ENCODE measurements at places on chromosomes 11 and 22.

DNA sequence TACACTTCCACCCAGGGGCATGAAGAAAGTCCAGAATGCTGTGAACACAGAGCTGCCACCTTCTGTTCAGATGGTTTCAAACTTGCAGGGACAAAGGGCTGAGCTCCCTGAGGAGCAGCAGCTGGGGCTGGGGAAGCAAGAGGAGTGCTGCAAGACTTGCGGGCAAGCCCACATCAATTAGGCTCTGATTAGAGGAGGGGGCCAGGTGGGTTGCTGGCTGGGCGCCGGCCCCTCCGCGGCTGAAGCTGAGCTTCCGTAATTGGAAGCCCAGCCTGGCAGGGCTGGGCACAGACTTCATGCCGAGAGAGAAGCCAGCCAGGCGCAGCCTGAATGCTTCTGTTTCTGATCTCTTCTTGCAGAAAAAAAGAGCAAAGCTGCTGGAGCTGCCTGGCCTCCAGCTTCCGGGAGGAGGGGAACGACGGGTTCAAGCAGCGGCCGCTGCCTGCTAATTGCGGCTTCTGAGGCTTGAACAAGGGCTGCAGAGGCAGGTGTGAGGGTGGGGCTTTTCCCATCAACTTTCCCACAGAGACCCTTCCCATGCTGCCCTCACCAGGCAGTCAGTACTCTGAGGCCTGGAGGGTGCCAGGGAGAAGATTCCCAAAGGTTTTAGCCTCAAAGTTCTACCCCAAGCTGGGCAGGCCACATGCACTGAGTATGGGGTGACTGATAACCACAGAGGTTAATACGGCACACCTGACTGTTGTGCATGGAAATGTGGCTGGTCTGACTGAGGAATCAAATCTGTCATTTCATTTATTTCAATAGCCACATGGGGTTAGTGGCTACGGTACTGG lies 91.1 kb upstream of the LMO1 start:
- no peak for DNase-seq

GRCh38 chr22:18022876-18023275 lies 1.5 kb downstream of the MICAL3 start:
- DNase-seq = no peak

GRCh38 chr11:43921561-43922294 lies 20.7 kb upstream of the C11orf96 start:
- no peak for DNase-seq

- no peak for DNase-seq
Observed at GRCh38 chr11:13220148-13220547, 57.4 kb upstream of the BMAL1 start.

- no peak for DNase-seq
Observed at GRCh38 chr11:14577835-14578529, 57.8 kb upstream of the PSMA1 start.

GRCh38 chr11:86954269-86955110 lies 705 bp downstream of the FZD4 start:
- DNase-seq = no peak

- no peak for DNase-seq
Observed at GRCh38 chr11:72045849-72046248, 34.5 kb downstream of the NUMA1 start.

DNA sequence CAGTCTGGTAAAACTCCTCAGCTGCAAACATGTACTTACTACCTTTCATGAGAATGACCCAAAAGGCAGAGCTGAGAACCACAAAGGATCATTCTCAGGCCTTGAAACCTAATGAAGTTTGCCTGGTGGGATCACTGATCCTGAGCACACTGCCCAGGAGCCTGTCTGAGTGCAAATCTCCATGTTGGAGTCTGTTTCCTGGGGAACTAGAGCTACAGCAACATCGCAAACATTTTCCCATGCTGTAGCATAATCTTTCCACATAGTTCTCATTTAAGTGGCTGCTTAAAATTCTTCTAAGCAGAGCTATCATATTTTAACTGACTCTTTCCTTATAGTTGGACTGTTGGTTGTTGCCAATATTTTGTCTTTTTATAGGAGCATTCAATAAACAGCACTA lies 58.5 kb downstream of the GUCY1A2 start:
- no peak for DNase-seq

GRCh38 chr22:37105154-37105553 lies 4.4 kb downstream of the TMPRSS6 start:
- DNase-seq = no peak

DNA sequence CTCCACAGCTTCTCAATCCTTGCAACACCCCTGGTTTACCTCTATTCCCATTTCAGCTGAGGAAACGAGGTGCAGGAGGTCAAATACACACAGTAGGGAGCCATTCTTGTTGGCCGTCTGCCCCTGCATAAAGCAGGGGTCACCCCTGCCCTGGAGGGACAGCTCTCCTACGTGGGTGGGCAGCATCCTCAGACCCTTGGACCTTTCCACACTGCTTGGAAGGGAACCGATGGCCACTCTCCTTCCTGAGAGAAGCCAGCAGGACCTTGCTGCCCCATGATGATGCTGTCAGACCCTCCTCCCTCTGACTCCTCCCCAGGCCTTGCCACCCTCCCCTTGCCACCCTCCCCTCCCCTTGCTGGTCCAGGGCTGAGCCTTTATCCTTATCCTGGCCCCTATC lies 121.1 kb upstream of the SYT13 start:
- no peak for DNase-seq

DNA sequence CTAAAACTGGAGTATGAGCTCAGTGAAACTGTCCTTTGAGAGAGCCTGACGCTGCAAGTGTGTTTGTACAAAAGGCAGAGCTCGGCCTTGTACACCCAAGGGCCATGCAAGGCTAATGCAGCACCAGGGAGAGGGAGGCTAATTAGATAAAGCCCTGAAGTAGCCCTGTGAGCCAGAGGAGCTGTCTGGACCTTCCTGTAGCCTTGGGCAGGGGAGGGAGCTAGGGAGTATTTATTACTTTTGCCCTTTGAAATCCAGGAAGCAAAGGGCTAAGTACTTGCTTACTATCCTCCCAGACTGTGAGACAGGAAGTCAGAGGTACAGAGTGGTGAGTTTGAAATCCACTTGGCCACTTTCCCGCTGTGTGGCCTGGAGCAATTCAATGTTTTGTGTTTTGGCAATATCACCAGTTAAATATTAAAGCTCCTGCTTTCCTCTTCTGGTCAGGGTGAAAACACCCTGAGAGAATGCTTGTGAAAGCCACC lies 10.2 kb upstream of the LDHA start:
- DNase-seq = no peak

DNA sequence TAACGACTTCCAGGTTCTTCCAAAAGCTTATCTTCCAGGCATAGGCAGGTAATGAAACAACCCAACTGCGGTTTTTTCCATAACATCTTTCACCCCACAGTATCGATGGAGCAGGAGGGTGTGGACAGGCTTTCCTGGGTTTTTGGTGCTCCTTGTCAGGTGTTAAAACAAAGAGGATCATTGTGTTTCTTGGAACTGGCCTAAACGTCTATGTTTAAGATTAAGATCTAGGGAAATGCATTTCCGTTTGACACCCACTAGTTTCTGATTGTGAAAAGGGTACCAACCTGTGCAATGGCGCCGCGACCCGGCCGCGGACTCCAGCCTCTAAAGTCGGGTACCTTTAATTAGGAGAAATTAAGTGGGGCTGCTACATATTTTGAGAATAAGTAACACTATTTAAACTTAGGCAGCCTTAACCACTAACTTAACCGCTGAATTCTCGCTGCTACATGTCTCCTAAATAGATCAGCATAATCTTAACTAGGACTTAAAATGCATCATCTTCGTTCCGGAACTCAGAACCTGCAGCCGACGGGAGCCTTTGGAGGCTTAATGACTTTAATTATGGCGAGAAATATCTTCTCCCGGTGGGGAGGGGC lies 31.5 kb downstream of the C22orf31 start:
- no peak for DNase-seq

DNA sequence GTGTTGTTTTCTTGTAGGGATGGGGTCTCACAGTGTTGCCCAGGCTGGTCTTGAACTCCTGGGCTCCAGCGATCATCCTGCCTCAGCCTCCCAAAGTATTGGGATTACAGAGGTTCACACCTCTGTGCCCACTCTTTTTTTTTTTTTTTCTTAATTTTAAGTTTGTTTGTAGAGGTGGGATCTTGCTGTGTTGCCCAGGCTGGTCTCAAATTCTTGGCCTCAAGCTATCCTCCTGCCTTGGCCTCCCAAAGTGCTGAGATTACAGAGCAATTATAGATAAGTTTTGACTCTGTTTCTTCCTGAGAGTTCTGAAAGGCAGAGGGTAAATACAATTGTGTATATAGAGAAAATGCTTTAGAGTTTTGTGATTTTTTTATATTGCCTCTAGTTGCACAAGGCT lies 160.4 kb downstream of the TEAD1 start:
- no peak for DNase-seq

DNA sequence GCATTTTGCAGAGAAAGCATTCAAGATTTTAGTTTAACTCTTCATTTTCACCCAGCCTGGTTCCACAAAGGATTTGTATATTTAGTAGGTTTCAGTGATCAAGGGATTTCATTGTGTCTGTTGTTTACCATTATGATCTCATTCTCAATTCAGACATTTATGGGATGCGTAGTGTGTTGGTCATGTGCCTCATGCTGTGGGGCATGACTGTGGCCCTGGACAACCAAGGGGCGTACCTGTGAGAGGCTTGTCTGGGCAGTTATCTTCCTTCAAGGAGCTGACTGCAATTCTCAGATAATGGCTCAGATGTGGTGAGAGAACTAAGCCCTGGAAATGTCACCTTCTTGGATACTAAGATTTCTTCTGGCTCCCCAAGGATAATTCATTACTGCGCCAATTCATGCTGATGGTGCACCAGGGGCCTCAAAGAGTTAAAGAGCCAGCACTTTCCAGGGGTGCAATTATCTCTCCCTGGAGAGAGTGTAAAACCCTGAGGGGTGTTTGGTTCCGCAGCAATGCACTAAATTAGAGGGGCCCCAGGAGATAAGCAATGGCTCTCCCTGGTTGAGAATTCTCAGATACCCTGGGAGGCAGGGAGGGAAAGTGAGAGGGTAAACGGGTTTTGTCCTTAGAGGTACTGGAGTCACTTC lies 32.2 kb downstream of the SLC6A5 start:
- no peak for DNase-seq

DNA sequence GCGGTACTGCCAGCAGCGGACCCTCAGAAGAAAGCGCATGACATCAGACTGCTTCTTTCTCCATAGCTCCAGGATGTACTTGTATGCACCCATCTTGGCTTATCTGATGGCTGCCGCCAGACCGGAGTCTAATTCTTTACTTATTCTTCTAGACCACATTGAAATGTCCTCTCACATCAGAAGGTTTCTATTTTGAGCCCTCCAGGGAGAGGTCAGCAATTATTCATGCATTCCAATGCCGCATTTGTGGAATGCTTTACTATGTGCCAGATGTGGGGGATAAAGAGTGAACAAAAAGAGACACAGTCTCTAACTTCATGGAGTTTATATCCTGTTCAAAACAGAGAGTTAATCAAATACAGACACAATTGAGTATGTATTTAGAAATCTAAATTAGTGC lies 230.1 kb downstream of the MIAT start:
- DNase-seq = no peak

GRCh38 chr11:77106321-77106720 lies 3.7 kb downstream of the OMP start:
- no peak for DNase-seq

GRCh38 chr22:24357547-24357946 lies 69.9 kb upstream of the ADORA2A start:
- no peak for DNase-seq

- DNase-seq = no peak
Observed at GRCh38 chr11:47460571-47461235, 11.8 kb upstream of the RAPSN start.

- DNase-seq = no peak
Observed at GRCh38 chr22:38481162-38481870, 13.4 kb downstream of the KDELR3 start.

DNA sequence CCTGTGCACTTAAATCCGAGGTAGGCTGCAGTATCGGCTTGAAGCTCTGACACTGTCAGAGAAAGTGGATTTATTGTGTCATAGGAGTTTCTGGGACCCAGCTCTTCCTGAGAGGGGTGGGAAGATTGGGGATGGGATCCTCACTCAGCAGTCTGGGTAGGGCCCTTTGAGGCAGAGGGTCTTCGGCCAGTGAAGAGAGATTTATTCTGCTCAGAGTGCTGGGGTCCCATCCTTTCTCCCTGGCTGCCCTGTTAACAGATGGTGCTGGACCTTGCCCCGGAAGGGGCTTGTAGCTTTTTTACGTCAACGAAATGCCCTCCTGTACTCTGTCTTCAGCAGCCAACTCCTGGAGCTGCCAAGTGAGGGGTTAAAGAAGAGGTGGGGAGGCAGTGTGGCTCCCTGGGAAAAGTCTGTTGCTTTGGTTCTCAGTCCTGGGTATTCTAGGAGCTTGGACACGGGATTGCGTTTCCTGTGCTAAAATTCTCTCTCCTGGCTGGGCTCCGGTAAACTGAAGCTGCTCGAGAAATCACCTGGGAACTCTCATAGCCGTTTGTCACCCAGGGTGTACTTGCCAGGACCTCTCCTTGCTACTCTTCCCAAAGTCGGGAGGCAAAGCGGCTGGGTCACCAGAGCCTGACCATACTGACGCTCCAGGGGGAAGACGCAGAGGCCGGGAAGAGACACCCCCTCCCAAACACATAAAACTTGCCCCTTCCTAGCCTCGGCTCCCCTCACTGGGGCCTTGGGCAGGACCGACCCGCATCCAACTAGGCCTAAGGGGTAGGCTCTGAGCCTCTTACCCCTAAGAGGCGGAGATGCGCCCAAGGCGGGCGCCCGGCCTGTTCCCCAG lies 806 bp upstream of the SMDT1 start:
- DNase-seq = no peak

DNA sequence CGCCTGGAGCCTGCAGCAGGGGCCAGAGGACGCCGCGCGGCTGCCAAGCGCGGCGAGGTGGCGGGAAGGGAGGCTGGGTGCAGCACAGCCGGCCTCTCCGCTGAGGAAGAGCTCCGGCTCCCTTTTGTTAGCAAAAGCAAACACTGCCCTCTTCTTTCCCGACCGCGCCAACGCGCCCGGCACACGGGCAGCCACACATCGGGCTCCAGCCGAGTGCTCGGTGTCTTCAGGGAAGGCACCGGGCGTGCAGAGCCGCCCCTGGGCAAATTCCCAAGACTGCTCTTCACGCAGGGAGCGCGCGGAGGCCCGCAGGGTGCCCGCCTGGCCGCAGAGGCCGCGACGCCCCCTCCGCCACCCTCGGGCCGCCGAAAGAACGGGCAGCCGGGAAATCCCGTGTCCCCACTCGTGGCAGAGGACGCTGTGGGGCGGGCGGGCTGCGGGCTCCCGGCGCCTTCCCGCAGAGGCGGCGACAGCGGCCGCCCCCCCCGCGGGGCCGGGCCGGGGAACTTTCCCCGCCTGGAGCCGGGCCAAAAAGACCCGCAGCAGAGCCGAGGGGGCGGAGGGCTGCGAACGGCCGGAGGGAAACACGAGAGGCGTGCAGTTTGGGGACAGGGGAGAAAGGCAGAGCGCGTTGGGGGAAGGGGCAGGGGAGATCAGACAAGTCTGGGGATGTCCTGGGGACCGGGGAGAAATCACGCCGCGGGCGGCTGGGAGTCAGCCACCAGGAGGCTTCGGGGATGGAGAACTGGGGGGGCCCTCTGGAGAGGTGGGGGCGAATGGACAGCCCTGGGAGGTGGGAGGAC lies 931 bp downstream of the CADM1 start:
- DNase-seq = no peak

- no peak for DNase-seq
Observed at GRCh38 chr11:8503910-8504364, 90.1 kb downstream of the STK33 start.

- DNase-seq = no peak
Observed at GRCh38 chr11:2269601-2270321, 627 bp downstream of the ASCL2 start.

- DNase-seq = no peak
Observed at GRCh38 chr22:37842015-37842793, 1.9 kb downstream of the ANKRD54 start.

Measured in stimulated activated CD4-positive, alpha-beta T cell treated with anti-CD3 and anti-CD28 coated beads, Interleukin-12 subunit alpha, Interleukin-12 subunit beta, amount 100 ng/mL, for 48 hours (primary cell).